Inflammatory macrophage treated with lipopolysaccharide for 4 hours (primary cell): ENCODE measurements at places on chromosomes 2 and 18.

- DNase-seq = no peak
These were observed 15.0 kb downstream of the GPR45 start for GRCh38 chr2:105256431-105257047.

- DNase-seq = peak; percentile 69
These were observed 135.0 kb downstream of the SMAD7 start for GRCh38 chr18:48815581-48816324.

- DNase-seq = no peak
These were observed 291.5 kb upstream of the KLHL29 start for GRCh38 chr2:23093513-23093912.

DNA sequence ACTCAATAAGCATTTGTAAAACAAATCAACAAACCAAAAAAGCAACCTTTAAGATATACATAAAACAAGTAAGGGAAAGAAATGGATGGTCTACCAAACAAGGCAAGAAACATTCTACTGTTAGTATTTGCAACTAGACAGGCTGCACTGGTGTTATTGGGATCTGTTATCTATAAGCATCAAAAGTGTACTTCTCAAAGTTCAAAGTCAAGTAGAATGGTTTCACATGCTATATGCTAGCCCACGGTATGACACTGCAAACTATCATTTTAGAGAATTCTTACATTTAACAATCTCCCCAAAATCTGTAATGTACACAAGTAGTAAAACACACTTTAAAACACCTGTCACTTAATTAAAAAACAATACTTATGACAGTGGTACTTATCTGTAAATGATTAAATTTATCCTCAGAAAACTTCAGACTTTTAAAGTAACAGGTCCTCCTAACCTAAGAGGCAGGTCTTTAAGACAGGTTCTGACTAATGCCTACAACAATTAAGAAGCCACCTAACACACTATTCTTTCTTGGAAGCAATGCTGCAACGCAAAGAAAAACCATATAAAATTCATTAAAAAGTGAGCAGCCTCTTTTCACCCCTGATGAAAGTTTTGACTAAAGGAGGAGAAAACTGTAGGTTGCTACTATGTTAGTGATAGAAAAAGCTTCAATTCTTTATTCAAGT, 34.8 kb downstream of the SMAD2 start:
- no peak for DNase-seq

DNA sequence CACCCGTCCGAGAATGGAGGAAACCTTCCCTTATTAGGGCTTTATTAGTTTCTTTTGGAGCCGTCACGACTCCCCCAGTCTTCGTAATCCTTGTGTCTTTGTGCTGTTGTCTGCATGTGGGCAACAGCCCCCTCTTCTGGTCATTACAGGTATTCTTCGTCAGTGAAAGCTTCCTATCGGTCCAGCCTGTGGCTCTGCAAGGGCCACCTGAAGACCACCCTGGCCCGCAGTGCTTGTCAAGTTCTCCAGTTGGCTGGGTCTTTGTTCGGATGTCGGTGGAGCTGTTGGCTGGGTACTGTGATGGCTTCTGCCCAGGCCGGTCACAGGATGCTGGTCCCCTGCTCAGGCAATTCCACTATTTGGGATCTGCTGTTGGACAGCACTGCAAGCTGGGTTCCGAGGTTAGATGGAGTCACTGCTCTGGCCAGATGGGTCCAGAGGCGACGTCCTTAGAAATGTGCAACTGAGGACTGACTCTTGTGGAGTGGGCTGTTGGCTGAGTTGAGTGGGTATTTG, 19.2 kb downstream of the E2F6 start:
- DNase-seq = peak; percentile 24

DNA sequence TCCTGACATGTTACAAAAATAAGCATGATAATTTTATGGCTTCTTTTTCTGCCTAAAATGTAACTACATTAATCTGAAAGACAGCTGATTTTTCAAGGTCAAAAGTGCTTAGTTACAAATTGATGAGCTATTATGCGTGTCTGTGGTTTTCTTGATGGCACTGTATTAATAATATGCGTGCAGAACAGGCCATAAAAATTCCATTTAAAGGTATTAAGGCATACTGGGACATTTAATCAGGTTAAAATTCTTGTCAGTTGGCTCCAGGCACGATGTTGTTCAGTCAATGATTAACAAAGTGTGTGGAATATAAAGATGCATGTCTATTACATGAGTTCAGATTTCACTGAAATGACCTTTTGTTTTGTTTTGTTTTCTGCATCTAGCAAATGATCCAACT, 420.1 kb upstream of the ZNF804A start:
- no peak for DNase-seq

- no peak for DNase-seq
These were observed 572.9 kb upstream of the SLC8A1 start for GRCh38 chr2:41024816-41025215.

DNA sequence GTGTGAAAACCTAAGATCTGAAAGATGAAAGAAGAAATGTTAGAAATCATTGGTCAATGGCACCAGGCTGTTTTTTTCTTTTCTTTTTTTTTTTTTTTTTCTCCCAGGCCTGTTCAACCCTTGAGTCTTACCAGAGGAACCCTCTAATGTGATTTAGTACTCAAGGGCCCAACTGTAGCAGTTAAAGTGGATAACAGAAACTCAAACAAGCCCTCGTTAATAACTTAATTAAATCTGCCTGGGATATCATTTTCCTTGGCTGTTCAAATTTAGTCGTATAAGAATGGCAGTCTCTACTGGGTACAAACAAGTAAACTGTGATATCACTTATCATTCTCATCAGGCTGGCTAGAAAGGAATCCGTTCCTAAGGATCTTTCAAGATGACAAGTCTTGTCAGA, 16.5 kb downstream of the ARL4C start:
- no peak for DNase-seq

DNA sequence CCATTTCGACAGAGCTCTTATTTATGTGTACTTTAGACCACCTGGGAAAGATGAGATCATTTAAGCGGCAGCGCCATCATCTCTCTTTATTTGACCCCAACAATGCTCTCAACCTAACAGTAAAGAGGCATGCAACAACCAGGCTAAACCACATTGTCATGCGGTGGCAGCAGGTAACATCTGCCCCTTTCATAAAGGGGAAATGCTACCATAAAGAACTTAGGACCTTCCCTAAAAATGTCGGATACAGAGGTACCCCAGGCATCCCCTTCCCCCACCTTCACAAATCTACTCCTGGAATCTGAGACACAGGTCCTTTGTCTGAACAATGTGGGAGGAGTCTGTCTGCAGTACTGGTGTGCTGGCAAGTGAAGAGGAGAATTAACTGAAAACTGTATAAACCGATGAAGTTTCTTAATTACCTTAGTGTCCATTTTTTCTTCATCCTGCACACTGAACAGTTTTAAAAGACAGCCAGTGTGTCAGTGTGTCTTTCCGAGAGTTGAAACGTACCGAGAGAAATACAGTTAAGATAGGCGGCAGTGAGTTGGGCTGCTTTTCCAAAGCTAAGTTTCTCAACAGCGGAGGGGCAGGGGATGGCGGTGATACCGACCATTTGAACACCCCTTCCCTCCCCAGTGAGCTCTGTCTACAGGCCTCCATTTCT, 1.9 kb downstream of the MEX3C start:
- DNase-seq = no peak

- DNase-seq = no peak
These were observed 1328.9 kb upstream of the TMEFF2 start for GRCh38 chr2:193523662-193524061.

- no peak for DNase-seq
These were observed 28.5 kb downstream of the GALNT1 start for GRCh38 chr18:35610089-35610488.

- DNase-seq = peak; percentile 53
These were observed 121.2 kb upstream of the CXCR4 start for GRCh38 chr2:136239079-136239685.
